ENCODE measurements at places on chromosomes 5 and 9.

- no peak for DNase-seq
Observed at GRCh38 chr5:157463081-157463480, 3.1 kb downstream of the NIPAL4 start.

GRCh38 chr9:98357921-98358535 is 102.6 kb upstream of the TBC1D2 start:
- DNase-seq, result no peak

- no peak for DNase-seq
Observed at GRCh38 chr9:18911714-18912342, 121.2 kb downstream of the SAXO1 start.

- no peak for DNase-seq
Observed at GRCh38 chr5:138922494-138922893, 47.4 kb upstream of the LRRTM2 start.

DNA sequence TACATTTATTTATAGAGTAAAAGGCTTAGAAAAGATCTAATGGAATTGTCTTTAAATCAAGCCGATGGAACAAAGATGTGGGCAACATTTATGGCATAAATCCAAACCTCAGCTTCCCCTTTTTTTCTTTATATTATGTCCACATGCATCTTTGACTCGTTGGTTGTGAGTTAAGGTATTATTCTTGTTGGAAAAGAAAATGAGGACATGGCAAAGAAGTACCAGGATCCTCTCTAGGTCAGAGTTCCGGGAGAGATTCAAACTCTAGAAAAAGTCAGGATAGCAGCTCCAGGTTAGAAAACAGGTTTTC is 508 bp upstream of the NME5 start:
- DNase-seq, result no peak

DNA sequence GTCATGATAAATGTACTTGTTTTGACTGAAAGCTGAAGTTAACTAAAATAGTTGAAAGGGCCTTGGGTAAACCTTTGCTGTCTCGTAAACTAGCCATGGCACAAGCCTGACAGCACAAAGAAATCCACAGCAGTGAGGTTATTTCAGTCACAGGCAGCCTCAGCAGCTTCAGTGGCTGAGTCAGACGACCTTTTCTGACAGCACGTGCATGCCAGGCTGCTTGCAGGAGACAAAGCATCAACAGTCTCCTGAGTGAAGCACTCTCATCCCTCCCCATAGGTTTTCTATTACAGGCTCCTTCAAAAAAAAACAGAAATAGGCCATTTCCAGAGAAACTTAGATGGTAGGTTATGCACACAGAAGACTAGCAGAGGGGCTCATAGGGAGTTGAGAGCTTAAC is 34.6 kb downstream of the OXCT1 start:
- DNase-seq, result no peak

DNA sequence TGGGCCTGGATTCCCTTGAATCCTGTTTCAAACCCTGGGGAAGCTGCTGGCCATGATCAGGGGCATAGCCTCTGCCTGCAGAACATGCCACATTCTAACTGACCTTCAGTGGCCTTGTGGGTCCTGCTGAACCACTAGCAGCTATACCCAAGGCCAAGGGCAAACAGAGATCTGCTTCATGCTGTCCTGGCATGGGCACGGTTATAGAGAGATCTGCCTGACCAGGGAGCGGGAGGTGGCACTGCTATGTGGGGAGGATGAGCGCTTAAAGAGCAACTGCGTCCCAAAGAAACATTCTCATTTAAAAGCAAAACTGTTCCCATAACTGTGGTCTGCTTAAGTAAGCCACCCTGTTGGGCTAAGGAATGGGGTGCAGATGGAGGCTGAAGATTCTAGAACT is 36.5 kb upstream of the SYNPO start:
- DNase-seq, result no peak
